Astrocyte (in vitro differentiated cells and primary cell): ENCODE measurements at places on chromosomes 7 and 10. TPM values are rescaled to one million over a fixed set of nuclear protein-coding genes. Genes with fewer than 3 reads are reported as not detected.

The KIAA1549 gene
- 10.3 and 11.1 TPM in 2 replicates for total RNA-seq

The RTKN2 gene
- 8.4 and 8.9 TPM in 2 replicates for total RNA-seq

The INHBA gene
- total RNA-seq = 103 and 164 TPM in 2 replicates

The PHYHIPL gene
- total RNA-seq = 0.34 TPM in 1 of 2 replicates, not detected in the other

The STRIP2 gene
- 0.94 and 1.3 TPM in 2 replicates for total RNA-seq

The SORBS1 gene
- total RNA-seq = 5.1 and 6.0 TPM in 2 replicates

The PLXNA4 gene
- 3.3 and 4.3 TPM in 2 replicates for total RNA-seq

The C10orf67 gene
- total RNA-seq = 0.27 and 0.46 TPM in 2 replicates

The ELOVL3 gene
- 0.48 and 0.62 TPM in 2 replicates for total RNA-seq

The MYL10 gene
- 0.73 and 2.8 TPM in 2 replicates for total RNA-seq

The OR2A5 gene
- not detected in 2 replicates for total RNA-seq

The AMPH gene
- 2.9 and 3.3 TPM in 2 replicates for total RNA-seq

The EBLN1 gene
- total RNA-seq = not detected in 2 replicates

The POLR3A gene
- total RNA-seq = 28.8 and 31.4 TPM in 2 replicates

The DUS4L gene
- 6.3 and 6.7 TPM in 2 replicates for total RNA-seq

The PCDH15 gene
- not detected in 2 replicates for total RNA-seq

The GPR85 gene
- total RNA-seq = 0.73 and 1.3 TPM in 2 replicates

The PDCD11 gene
- 62.3 and 72.8 TPM in 2 replicates for total RNA-seq

The ADCY1 gene
- 1.2 and 1.6 TPM in 2 replicates for total RNA-seq

The TAS2R4 gene
- 1.1 and 1.2 TPM in 2 replicates for total RNA-seq

The THNSL1 gene
- 2.7 and 3.1 TPM in 2 replicates for total RNA-seq

The C10orf62 gene
- not detected in 2 replicates for total RNA-seq

The HOXA7 gene
- not detected in 2 replicates for total RNA-seq

The FANK1 gene
- 9.7 and 12.1 TPM in 2 replicates for total RNA-seq

The DUSP5 gene
- 35.0 and 36.4 TPM in 2 replicates for total RNA-seq

The SAMD9L gene
- 45.2 and 55.6 TPM in 2 replicates for total RNA-seq

The PILRA gene
- total RNA-seq = 2.3 and 3.0 TPM in 2 replicates

The EVX1 gene
- total RNA-seq = not detected in 2 replicates

The TMEM106B gene
- 42.8 and 42.9 TPM in 2 replicates for total RNA-seq

The FGFR2 gene
- total RNA-seq = 10.6 and 11.8 TPM in 2 replicates
